ENCODE measurements at places on chromosomes 12 and 14. TPM values are rescaled to one million over a fixed set of nuclear protein-coding genes. Genes with fewer than 3 reads are reported as not detected.

TAS2R19 gene
- 8.0 TPM for total RNA-seq

DNA sequence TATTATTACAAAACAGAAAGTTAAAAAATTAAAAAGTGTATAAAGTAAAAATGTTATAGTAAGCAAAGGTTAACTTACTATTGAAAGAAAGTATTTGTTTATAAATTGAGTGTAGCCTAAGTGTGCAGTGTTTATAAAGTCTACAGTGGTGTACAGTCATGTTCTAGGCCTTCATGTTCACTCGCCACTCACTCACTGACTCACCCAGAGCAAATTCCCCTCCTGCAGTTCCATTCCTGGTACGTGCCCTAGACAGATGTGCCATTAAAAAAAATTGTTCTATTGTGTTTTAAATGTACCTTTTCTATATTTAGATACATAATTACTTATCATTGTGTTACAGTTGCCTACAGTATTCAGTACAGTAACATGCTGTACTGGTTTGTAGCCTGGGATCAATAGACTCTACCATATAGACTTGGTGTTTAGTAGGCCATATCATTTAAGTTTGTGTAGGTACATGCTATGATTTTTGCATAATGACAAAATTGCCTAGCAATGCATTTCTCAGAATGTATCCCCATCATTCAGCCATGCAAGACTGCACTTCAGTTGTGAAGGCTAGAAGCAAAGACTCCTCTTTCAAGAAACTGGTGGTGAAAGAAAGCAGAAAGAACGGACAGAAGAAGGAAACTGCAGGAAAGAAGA, 100.6 kb downstream of the DACT1 start:
- H3K36me3 ChIP-seq = no peaks in the 10 kb centered on the region
- peaks cover 2% of the 10 kb centered on the region for H3K27me3 ChIP-seq

CTDSP2 gene
- total RNA-seq = 210 TPM

PAH gene
- not detected for total RNA-seq

DNA sequence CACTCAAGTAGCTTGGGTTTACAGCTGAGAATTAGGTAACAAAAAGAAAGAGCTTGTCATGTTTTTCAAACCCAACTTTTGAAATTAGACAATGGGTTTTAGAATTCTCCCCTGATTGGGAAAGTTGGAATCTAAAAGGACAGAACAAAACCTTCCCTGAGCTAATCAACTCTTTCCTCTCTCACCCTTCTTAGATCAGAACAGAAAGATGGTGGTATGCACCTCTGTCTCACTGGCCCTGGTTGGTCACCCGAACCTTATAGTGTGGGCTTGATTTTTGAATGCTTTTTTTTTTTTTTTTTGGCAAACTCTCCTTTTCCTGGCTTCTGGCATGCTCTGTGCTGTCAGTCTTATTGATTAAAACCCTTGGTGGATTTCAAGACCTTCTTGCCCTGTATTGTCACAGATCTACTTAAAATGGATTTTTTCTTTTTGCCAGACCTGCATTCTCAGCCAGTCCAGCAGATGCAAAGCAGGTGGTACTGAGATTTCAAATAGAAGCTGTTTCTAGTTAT, 251.1 kb upstream of the RMST start:
- no peak for DNase-seq
- no peaks in the 10 kb centered on the region for H3K36me3 ChIP-seq
- no peaks in the 10 kb centered on the region for H3K4me1 ChIP-seq
- no peak overlapping the region for H3K4me3 ChIP-seq
- H3K27ac ChIP-seq = no peak overlapping the region

GRCh38 chr14:60220917-60221316, 28.1 kb upstream of the PPM1A start:
- no peak for DNase-seq
- H3K27ac ChIP-seq = no peak overlapping the region
- no peaks in the 10 kb centered on the region for H3K4me1 ChIP-seq
- no peaks in the 10 kb centered on the region for H3K27me3 ChIP-seq

GRCh38 chr14:95421741-95422140, 94.7 kb downstream of the SYNE3 start:
- no peaks in the 10 kb centered on the region for H3K4me1 ChIP-seq
- H3K27me3 ChIP-seq = peaks cover 3% of the 10 kb centered on the region
- no peak for DNase-seq

SLC39A5 gene
- 1.3 TPM for total RNA-seq

DNA sequence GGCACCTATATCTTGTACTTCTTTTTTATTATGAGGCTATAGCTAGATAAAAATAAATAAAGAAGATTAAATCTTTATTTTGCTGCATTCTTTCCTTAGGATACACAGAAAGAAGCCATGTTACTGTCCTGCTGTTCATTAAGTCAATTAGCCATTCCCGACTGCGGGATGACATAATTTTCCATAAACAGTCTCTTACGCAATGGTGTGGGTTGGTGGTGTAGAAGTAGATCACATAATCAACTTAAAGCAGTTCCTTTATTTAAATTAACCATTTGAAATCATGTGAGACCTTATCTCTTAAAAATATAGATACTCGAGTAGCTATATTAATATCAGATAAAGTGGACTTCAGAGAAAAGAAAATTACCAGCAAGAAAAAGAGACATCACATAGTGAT, 40.2 kb downstream of the TAOK3 start:
- no peaks in the 10 kb centered on the region for H3K27me3 ChIP-seq
- H3K4me1 ChIP-seq = peaks cover 31% of the 10 kb centered on the region
- no peaks in the 10 kb centered on the region for H3K36me3 ChIP-seq
- H3K27ac ChIP-seq = no peak overlapping the region

DNA sequence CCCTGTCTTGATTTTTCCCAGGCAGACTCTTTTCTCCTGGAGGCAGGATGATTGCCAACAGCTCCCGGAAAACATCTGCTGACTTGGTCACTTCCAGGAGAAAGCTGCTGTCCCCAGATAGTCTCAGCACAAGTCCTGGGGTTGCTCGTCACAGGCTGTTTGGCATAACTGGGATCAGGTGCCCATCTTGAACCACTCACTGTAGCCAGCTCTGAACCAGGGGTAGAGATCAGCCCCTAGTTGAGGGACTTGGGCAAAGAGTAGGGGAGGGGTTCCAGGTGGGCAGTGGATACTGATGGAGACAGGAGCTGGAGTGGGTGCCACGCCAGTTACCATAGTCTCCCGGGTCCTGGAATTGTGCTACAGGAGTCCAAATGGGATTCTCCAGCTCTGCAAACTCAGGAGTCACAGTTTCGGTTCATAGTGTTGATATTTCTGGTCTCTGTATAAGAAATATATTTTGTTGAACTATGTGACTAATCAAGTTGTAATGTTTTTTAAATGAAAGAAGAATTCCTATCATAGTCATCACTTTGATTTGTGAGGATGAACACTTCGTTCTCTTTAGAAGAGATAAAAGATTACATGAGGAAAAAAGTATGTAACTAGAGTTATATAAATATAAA, 1154.5 kb downstream of the AACS start:
- H3K36me3 ChIP-seq = no peaks in the 10 kb centered on the region
- H3K4me3 ChIP-seq = no peak overlapping the region
- peaks cover 4% of the 10 kb centered on the region for H3K27me3 ChIP-seq
- no peak overlapping the region for H3K27ac ChIP-seq

DNA sequence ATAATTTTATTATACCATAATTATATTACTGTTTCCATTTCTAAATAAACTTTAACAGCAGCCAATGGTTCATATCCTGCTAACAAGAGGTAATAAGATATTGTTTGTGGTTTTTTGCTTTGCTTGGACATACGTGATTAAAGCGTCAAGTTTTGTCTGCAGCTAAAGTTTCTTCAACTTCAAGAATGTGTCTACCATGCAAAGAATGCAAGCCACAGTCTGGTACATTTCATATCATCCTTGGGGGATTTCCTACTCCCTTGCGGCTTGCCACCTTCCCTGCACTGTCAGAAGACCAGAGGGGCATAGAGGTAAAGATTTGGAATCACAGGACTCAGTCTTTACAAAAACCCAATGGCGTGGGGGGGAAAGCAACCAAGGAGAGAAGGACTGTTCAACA, 125.2 kb downstream of the MED13L start:
- no peak overlapping the region for H3K4me3 ChIP-seq
- no peaks in the 10 kb centered on the region for H3K36me3 ChIP-seq
- peaks cover 53% of the 10 kb centered on the region for H3K4me1 ChIP-seq
- DNase-seq = no peak
